ENCODE measurements at places on chromosomes 11 and 22.
A peak's percentile ranks its signal among the peaks of the same experiment; 100 is the strongest.

- DNase-seq: no peak
Observed at GRCh38 chr11:63687845-63688244, 6.5 kb downstream of the RTN3 start.

GRCh38 chr22:50283821-50284220, 13.6 kb upstream of the MAPK11 start:
- no peak for DNase-seq

DNA sequence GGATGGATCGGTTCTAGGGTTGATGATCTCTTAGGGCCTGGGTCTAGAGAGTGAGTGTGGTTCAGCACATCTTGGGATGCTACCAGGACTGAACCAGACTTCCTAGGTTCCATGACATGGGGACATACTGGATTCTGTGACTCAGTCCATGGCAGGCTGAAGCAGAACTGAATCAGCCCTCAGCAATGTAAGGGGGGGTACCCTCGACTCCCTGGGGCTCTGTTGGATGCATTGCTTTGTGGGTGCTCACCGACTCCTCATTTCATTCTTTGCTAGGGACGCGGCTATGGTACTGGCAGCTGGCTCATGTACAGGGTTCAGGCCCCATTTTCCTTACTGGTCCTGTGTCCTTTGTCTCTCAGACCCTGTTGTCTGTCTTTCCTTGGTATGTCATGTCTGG, 733 bp upstream of the GRAMD1B start:
- DNase-seq: no peak

GRCh38 chr11:20258376-20258895, 98.2 kb upstream of the DBX1 start:
- DNase-seq: no peak

DNA sequence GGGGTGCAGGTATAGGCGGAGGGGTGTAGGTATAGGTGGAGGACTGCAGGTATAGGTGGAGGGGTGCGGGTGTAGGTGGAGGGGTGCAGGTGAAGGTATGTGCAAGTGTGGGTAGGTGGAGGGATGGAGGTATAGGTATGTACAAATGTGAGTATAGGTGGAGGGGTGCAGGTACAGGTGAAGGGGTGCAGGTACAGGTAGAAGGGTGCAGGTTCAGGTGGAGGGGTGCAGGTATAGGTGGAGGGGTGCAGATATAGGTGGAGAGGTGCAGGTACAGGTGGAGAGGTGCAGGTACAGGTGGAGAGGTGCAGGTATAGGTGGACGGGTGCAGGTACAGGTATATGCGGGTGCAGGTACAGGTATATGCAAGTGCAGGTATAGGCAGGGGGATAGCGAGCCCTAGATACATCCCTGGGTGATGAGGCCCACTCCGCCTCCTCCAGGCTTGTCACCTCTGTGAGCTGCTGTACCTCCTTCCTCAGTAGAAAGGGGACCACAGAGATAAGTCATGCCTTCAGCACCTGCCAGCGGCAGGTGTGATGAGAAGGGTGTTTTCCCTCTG, 17.2 kb downstream of the LINC01488 start:
- no peak for DNase-seq

DNA sequence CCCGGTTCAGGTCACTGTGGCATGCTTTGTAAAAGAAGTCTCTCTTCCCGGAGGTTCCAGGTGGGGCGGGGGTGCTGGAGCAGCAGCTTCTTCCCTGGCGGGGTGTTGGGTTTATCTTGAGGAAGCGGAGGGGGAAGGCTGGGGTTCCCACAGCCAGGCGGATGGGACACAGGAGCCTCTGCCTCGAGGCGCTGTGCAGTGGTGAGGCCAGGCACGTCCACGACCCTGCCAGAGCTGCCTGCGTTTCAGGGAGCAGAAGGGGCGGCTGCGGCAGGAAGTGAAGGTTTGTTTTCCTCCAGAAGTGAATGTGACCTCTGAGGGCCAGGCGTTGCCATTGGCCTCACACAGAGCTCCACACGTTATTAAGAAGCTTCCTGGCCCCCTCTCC, 20.1 kb upstream of the ADORA2A start:
- no peak for DNase-seq

GRCh38 chr11:57728829-57729228, 12.5 kb upstream of the SELENOH start:
- no peak for DNase-seq

GRCh38 chr11:96180341-96180740, 162.7 kb downstream of the MAML2 start:
- DNase-seq: no peak

GRCh38 chr11:2898366-2899079, 12.9 kb upstream of the CDKN1C start:
- DNase-seq: no peak

DNA sequence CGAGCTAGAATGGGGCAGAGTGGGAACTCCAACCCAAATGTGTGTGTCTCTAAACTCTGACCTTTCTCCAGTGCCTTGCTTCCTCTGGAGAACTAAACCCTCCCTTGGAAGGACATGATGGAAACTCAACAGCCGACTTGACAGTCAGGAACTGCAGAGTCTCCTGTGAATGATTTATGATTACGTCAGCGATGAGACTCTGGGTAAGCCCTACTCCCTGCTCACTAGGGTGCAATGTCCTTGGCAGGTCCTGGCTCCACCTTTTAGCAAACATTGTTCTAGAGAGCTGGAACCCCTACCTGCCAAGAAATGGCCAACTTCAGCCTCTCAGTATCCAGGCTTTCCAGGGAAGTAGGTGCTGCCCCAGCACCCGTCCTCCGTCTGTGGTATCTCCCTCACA, 96.1 kb upstream of the CD82 start:
- DNase-seq: no peak

DNA sequence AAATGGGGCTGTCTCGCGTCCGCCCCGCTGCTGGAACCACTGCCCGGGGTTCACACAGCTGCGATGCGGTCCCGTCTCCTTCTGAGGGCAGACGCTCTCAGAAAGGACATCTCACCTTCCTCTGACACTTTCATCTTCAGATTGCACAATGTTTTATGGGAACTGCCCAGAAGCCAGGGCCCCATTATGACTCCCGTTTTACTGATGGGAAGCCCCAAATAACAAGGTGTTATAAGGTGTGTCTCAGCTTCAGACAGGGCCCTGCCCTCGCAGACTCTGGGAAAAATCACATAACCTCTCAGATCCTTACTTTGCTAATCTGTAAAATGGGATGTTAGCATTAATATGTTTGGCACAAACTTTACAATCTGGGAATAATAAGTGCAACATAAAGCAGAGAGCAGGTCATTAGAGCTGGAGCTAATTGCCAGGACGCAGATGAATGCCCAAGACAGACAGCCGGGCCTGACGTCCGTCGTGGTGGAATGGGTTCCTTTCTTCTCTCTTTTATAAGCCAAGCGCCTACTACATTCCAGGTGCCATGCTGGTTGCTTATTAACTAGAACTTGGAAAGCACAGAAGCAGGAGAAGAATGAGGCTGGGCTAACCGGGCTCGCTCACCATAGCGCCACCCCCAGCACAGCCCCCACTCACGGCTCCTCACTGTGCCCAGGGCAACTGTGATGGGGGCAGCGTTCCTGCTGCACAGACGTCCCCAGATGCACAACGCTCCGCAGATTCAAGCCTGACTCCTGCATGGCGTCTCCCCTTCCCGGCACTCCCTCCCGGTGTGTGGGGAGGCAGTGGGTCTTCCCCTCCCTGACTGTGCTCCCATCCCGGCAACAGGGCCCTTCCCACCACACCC, 43.8 kb downstream of the TRMU start:
- no peak for DNase-seq

DNA sequence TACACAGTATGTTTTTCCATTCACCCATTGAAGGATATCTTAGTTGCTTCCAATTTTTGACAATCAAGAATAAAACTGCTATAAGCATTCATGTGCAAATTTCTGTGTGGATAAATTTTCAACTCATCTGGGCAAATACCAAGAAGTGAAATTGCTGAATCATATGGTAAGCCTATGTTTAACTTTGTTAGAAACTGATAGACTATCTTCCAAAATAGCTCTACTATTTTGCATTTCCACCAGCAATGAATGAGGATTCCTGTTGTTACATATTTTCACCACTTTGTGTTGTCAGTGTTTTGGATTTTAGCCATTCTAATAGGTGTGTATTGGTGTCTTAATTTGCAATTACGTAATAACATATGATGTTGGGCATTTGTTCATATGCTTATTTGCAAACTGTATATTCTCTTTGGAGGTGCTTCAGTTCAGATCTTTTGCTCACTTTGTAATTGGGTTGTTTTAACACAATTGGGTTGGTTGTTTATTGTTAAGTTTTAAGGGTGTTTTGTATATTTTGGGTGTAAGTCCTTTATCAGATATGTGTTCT, 49.2 kb upstream of the FAM181B start:
- no peak for DNase-seq

- DNase-seq: no peak
Observed at GRCh38 chr11:130416530-130416882, 11.9 kb downstream of the ADAMTS8 start.

GRCh38 chr22:32281072-32281471, 25.9 kb upstream of the SLC5A4 start:
- no peak for DNase-seq

GRCh38 chr11:86675017-86675416, 2.6 kb upstream of the ME3 start:
- no peak for DNase-seq

- DNase-seq: no peak
Observed at GRCh38 chr11:111797145-111797581, 31.0 kb upstream of the PPP2R1B start.

- no peak for DNase-seq
Observed at GRCh38 chr11:131025421-131026125, 109.3 kb upstream of the SNX19 start.

DNA sequence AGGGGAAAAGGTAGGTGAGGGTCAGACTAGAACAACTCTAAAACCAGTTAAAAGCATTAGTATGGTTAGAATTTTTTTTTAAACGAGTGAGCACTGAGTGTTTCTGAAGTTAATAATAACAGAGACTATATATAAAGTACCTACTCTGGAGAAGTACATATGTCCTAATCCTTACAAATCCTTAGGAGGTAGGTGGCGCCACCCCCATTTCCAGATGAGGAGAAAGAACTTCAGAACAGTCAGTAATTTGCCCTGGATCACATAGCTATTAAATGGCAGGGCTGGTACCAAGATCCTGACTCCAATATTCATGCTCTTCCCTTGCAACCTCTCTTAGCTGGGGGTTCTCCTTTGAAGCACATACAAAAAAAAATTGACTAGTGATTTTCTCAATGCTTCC, 80.5 kb downstream of the CLPB start:
- DNase-seq: no peak

GRCh38 chr11:115718106-115718505, 213.9 kb upstream of the CADM1 start:
- no peak for DNase-seq

- peak; percentile 48 for DNase-seq
Observed at GRCh38 chr11:120952461-120953434, 71.2 kb upstream of the TBCEL start.

DNA sequence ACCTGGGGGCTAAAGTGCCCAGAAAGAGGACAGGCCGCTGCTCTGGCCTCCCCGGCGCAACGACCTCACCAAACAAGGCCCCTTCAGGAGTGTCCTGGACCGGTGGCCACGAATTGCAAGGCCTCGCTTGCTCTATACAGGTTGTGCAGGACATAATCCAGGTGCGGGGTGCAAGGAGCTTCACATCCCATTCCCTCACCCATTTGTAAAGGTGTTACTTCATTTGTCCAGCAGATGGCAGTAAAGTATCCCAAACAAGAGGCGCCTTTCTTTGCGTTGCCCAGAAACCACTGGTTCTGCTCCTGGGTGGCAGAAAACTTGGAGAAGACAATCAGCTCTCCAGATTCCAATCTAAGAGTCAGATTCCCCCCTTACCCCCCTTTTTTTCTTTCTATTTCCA, 35.9 kb upstream of the PRDM11 start:
- DNase-seq: peak; percentile 22

- no peak for DNase-seq
Observed at GRCh38 chr11:34909955-34910354, 6.2 kb downstream of the APIP start.

DNA sequence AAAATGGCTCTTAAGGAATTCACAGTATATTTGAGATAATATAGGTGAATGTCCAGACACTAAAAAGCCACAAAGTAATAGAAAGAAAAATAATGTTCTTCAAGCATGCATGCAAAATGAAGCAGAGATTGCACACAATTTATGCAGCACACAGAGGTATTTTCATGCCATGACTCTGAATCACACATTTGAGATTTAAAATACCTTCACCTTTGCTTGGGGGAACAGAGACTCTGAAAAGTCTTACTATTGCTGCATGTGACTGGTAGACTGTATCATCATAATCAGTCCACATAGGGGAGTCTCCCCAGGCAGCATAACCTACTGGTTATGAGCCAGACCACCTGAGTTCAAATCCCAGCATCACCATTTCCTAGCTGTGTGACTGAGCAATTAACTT, 96.2 kb downstream of the RCN1 start:
- no peak for DNase-seq

DNA sequence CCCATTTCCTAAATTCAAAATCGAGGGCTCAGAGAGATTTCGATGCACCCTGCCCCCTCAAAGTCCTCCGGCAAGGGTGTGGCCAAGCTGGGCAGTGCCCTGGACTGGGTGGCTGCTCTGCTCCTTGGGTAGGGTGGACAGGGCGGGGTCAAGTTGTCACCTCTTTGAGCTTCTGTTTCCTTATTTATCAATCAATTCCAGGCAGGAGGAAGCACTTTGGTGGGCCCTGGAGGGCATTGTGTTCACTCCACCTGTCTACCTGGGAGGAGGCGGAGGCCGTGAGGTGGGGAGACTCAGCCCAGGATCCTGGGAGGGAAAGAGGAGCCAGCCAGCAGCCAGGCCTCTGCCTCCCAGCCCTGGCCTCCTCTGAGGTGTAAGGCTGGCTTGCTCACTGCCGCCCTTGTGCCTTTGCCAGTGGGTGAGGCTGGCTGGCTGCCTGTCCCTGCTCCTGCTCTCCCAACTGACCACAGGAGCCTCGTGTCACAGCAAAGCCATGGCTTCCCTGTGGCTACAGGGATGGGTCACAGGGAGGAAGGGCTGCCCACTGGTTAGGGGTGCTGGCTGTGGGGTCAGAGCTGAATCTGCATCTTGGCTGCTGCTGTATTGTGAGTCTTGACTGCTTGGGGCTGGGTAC, 25.5 kb upstream of the SHISAL1 start:
- no peak for DNase-seq

GRCh38 chr11:111406589-111406988, 27.5 kb upstream of the POU2AF1 start:
- no peak for DNase-seq

DNA sequence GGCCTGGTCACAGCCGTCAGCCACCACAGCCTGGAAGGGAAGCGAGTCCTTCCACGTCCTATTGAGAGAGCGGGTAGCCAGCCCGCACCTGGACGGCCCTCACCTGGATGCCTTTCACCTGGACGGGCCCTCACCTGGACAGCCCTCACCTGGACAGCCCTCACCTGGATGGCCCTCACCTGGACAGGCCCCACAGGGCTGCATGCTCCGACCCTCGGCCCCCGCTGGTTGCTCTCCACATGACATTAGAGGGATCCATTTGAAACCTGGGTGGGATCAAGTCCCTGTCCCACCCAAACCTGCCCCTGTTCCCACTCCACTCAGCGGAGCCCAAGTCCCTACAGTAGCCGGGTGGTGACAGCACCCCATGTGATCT, 3.7 kb downstream of the C1QTNF6 start:
- DNase-seq: no peak

GRCh38 chr11:111549196-111549868, 8.8 kb downstream of the LAYN start:
- DNase-seq: no peak

- no peak for DNase-seq
Observed at GRCh38 chr11:14641801-14642200, 1.8 kb upstream of the PDE3B start.
